Bronchus fibroblast of lung (primary cell): ENCODE measurements at places on chromosomes 2 and 18. TPM values are rescaled to one million over a fixed set of nuclear protein-coding genes. Genes with fewer than 3 reads are reported as not detected.

Gene FAM228A
- 0.34 and 1.5 TPM in 2 replicates for total RNA-seq

Gene DTNA
- 8.3 and 10.4 TPM in 2 replicates for total RNA-seq

Gene TTC21B
- 7.4 and 9.4 TPM in 2 replicates for total RNA-seq

Gene CELF4
- not detected in 2 replicates for total RNA-seq

Gene RIT2
- total RNA-seq: not detected in 2 replicates

Gene PLB1
- 0.34 and 1.5 TPM in 2 replicates for total RNA-seq

Gene CHST9
- not detected in 2 replicates for total RNA-seq

Gene STARD7
- 78.0 and 89.3 TPM in 2 replicates for total RNA-seq

Gene SIX2
- under 0.01 and 0.17 TPM in 2 replicates for total RNA-seq

Gene RPIA
- 2.5 and 3.1 TPM in 2 replicates for total RNA-seq

Gene VIL1
- not detected in 2 replicates for total RNA-seq

Gene DNAJB2
- 19.8 and 23.7 TPM in 2 replicates for total RNA-seq

Gene SNED1
- 8.6 and 9.1 TPM in 2 replicates for total RNA-seq

Gene ILKAP
- total RNA-seq: 19.2 and 20.7 TPM in 2 replicates

Gene HTRA2
- total RNA-seq: 31.4 and 36.4 TPM in 2 replicates

Gene GULP1
- total RNA-seq: 21.4 and 27.9 TPM in 2 replicates

Gene SCN3A
- total RNA-seq: 0.15 and 0.17 TPM in 2 replicates

Gene KIF5C
- total RNA-seq: 0.45 and 0.50 TPM in 2 replicates

Gene TMEM237
- total RNA-seq: 27.1 and 29.3 TPM in 2 replicates

Gene CASP8
- total RNA-seq: 16.8 and 18.3 TPM in 2 replicates

Gene POTEJ
- not detected in 2 replicates for total RNA-seq

Gene SKOR2
- not detected in 2 replicates for total RNA-seq

Gene GRP
- not detected in 2 replicates for total RNA-seq

Gene NEDD4L
- 11.4 and 16.5 TPM in 2 replicates for total RNA-seq

Gene CD8B2
- not detected in 2 replicates for total RNA-seq

Gene HK2
- 4.2 and 4.6 TPM in 2 replicates for total RNA-seq

Gene PTH2R
- total RNA-seq: under 0.01 TPM in 1 of 2 replicates, not detected in the other

Gene PKDCC
- 52.9 and 72.8 TPM in 2 replicates for total RNA-seq

Gene NT5DC4
- not detected in 2 replicates for total RNA-seq

Gene CCDC178
- total RNA-seq: 0.59 TPM in 1 of 2 replicates, not detected in the other

Gene ST6GAL2
- total RNA-seq: under 0.01 TPM in 2 replicates

Gene GYPC
- 100 and 106 TPM in 2 replicates for total RNA-seq

Gene CRYGD
- total RNA-seq: not detected in 2 replicates

Gene ARHGEF4
- total RNA-seq: 1.6 and 2.7 TPM in 2 replicates

Gene GPAT2
- 2.4 and 2.5 TPM in 2 replicates for total RNA-seq

Gene ZNF396
- total RNA-seq: 0.67 and 0.89 TPM in 2 replicates

Gene FLACC1
- not detected in 2 replicates for total RNA-seq

Gene MRO
- 0.30 TPM in 1 of 2 replicates, not detected in the other for total RNA-seq

Gene ADD2
- under 0.01 and 0.59 TPM in 2 replicates for total RNA-seq

Gene ARHGAP25
- 0.30 and 0.34 TPM in 2 replicates for total RNA-seq

Gene BCS1L
- 48.6 and 53.8 TPM in 2 replicates for total RNA-seq

Gene POLR1A
- total RNA-seq: 15.6 and 16.6 TPM in 2 replicates

Gene MC2R
- not detected in 2 replicates for total RNA-seq

Gene MROH2A
- total RNA-seq: not detected in 2 replicates

Gene XDH
- 0.17 and 0.30 TPM in 2 replicates for total RNA-seq

Gene IMMT
- total RNA-seq: 81.5 and 85.0 TPM in 2 replicates

Gene ALPG
- total RNA-seq: not detected in 2 replicates

Gene COL5A2
- total RNA-seq: 182 and 192 TPM in 2 replicates

Gene HOXD8
- total RNA-seq: not detected in 2 replicates

Gene IL1RL1
- 0.17 and 0.89 TPM in 2 replicates for total RNA-seq

Gene ALKAL2
- not detected in 2 replicates for total RNA-seq

Gene NGEF
- total RNA-seq: 1.9 and 2.2 TPM in 2 replicates
